Activated CD4-positive, alpha-beta T cell treated with anti-CD3 and anti-CD28 coated beads, Interleukin-2, amount 10 ng/mL, durations not matched to agents 24 days and 14 days (primary cell): ENCODE measurements at places on chromosomes 3 and 15. TPM values are rescaled to one million over a fixed set of nuclear protein-coding genes. Genes with fewer than 3 reads are reported as not detected.

- peak; percentile 69 for DNase-seq
Measured at GRCh38 chr3:120418866-120419490, 31.8 kb downstream of the FSTL1 start.

- DNase-seq: peak; percentile 64
Measured at GRCh38 chr3:13014755-13015285, 58.4 kb downstream of the IQSEC1 start.

DNA sequence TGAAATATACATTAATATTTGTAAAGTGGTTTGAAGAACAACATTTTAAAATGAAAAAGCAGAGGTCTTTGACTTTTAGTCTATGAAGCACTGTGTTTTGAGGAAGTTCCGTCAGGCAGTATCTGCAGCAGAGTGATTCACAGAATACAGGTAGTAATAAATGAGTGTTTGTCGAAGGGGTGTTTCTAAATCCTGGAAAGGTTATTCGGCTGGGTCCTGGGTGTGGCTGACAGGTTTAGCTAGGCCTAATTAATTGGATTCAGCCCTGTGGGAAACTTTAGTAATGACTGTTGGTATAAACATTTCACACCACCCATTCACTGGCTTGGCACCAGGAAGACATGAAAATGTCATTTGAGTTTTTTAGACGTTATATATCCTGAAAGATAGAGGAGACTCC is 51.3 kb downstream of the TIPARP start:
- no peak for DNase-seq

DNA sequence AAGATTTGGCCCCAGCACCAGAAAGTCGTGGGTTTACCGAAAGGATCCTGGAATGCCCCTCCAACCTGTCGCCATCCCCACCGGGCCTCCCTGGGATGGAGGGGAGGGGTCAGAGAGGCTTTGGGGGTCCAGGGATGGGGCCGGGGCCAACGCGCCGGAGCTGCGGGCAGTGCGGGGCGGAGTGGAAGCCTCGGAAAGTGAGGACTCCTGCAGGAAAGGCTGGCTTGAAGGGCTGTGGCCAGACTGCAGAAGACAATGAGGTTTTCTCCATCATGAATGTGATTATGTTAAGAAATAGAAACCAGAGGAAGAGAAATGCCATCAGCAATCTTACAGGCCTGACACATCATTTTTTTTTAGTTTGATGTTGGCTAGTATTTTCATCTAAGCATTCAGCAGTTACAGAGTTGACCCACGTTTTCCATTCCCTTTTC is 738 bp downstream of the YEATS2 start:
- DNase-seq: peak; percentile 79

AHSG gene
- total RNA-seq: not detected in 2 replicates

CRYGS gene
- 4.4 and 4.8 TPM in 2 replicates for total RNA-seq

SAXO2 gene
- total RNA-seq: 1.1 and 1.8 TPM in 2 replicates
